ENCODE measurements at places on chromosomes 5 and 9.

- DNase-seq = no peak
Measured at GRCh38 chr9:18189871-18190670, 283.9 kb upstream of the ADAMTSL1 start.

DNA sequence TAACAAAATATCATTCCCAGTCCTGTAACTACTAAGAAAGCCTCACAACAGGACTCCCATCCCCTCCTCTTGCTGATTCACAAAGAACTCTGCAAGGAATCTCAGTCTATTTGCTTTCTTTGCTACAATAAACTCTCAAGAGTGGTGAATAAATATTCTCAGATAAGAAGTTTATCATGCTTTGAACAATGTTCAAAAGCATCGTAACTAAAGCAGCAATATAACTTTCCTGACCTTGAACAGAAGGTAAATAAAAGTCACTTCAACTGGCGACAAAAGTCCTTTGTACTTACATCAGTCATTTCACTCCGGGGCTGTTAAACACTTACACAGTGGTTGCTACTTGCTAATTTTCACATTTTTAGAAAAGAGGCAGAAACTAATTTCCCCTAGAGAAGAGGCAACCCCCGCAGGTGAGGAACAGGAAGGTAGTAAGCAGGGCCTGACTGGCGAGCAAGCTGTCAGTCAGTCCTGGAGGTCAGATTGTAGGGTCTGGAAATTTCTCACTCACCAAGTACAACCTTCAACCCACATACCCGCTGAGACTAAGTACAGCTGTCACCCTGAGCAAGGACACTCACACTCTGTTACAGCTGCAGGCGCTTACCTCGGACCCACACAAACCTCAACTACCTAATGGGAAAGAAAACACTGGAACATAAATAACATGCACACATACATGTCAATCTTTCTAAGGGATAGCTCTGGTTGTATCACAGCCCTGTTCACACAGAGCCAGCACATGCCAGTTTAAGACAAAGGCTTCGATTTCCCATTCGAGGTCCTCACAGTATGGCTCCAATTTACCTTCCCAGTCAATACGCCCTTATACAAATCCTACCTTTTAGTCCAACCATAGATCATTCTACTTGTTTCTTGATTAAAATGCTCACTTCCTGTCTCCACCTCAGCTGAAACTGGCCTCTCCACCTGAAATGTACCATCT lies 104.6 kb upstream of the RETREG1 start:
- DNase-seq = no peak

DNA sequence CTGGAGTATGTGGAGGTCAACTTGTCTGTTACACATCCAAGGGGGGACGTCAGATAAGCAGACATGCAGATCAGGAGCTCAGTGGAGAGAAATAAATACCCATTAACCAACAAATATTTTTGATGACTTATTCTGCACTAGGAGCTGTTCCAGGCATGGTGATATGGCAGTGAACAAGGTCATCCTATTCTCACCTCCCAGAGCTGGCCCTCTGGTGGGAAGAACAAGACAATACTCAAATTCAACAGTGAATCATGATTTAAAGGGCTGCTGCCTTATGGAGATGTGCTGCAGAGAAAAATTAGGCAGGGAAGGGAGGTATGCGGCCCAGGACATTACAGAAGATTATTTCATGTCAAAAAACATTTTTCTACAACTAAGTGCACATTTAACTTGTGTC lies 36.5 kb downstream of the SYK start:
- no peak for DNase-seq

DNA sequence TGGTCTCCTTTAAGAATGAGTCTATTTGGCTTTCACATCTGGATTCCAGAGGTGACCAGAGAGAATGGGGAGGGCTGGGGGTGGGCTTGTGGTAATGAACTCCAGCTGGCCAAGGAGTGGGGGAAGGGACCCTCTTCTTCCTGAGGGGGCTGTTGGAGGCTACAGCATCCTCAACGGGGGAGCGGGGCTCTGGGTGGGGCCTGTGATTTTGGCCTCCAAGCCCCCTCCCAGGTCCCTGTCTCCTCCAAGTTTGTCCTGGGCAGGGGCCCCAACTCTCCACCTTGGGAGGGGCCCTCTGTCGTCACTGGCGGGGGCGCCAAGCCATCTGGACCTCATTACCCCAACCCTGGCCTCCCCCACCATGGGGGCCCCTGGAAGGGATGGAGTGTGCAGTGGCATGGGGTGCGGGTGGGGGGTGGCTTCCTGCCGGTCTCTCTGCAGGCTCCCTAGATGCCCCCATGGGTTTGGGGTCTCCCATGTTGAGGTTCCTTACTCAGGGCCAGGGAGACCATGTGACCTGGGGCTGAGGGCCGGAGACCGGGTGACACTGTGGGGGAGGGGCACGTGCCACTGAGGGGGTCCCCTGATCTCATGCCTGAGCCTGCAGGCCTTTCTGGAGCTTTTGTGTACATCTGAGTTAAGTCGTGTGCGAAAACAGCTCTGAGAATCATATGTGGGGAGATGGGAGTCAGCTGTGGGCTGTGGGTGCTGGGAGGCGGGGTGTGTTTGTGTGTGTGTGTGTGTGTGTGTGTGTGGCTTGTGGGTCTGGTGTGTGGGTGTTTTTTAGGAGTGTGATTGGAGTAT lies 32.4 kb downstream of the GOLGA2 start:
- DNase-seq = no peak

GRCh38 chr5:76672242-76672641 lies 43.7 kb upstream of the F2R start:
- DNase-seq = no peak

DNA sequence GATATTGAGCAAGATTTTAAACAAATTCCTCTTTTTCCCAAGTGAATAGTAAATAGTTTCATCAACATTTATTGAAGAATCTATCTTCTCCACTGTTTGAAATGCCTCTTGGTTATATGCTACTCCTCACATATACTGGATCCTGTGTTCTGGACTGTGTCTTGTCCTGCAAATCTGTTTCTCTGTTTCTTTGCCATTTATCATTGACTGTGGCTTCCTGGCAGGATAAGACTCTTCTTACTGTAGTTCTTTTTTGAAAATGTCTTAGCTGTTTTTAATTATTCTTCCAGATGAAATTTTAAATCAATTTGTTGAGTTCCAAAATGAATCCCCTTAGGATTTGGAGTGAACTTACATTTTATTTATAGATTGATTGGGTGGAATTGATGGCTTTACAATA lies 27.8 kb downstream of the RALGPS1 start:
- DNase-seq = no peak

DNA sequence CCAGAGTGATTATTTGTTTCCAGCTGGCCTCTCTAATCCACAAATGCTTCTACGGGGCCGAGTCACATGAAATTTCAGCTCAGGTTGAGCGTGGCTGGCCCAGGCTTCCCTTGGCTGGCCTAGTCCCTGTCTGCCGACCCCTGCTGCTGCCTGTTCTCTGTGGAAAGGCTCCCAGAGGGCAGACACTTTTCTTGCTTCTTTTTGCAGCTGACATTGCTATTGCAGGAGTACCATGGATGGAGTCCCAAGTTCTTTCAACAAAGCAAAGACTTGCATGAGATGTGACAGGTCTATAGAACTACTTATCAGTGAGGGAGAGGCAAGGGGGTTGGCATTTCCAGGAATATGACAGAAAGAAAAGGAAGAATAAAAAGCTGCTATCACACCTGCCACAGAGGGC lies 287.4 kb upstream of the ARRDC3 start:
- DNase-seq = no peak

DNA sequence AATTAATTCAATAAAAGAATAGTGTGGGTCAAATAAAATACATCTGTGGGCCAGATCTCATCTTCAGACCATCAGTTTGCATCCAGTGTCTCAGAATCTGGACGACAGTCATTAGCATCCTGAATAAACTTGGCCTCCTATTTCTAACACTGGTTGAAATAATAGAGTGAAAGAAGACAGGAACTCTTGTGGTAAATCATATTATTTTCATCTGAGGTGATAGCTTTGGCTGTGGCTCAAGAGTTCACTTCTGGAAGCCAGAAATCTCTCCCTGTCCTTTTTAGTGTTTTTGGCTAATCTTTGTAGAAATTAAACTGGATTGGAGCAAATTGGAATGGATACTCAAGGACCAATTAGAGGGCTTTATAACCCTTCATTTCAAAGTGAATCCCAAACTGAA lies 63.4 kb upstream of the HMHB1 start:
- DNase-seq = no peak

DNA sequence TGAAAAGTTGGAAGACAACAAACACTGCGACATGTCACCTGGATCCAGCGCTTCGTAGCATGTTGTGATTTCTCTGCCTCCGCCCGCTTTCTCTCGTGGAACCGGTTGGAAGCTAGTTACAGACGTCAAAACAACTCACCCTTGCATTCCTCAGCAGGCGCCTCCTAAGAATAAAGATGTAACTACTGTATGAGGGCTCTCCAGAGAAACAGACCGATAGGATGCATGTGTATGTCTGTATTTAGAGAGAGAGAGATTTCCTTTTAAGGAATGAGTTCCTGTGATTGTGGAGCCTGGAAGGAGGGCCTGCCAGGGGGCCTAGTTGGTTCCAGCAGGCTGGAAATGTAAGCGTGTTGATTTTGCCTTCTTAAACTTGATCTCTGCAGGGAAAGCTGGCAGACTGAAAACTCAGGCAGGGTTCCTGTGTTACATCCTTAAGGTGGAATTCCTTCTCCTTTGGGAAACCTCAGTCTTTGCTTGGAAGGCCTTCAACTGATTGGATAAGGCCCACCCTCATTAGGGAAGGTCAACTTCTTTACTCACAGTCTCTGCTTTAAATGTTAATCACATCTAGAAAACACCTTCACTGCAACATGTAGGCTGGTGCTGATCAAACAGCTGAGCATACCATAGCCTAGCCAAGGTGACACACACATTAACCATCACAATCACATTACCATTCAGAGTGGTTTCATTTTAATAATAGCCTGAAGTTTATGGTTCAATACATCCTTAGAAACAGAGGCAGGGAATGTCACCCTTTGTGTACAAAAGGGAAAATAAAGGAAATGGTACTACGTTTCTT lies 163.8 kb downstream of the SYK start:
- no peak for DNase-seq

GRCh38 chr5:592158-592557 lies 20.0 kb upstream of the CEP72 start:
- DNase-seq = peak; percentile 63

- peak; percentile 12 for DNase-seq
Measured at GRCh38 chr5:145484158-145484557, 351.0 kb downstream of the PRELID2 start.

- DNase-seq = no peak
Measured at GRCh38 chr5:14505310-14506139, 76.1 kb upstream of the OTULINL start.

- DNase-seq = no peak
Measured at GRCh38 chr5:118891252-118891651, 97.1 kb downstream of the DTWD2 start.

DNA sequence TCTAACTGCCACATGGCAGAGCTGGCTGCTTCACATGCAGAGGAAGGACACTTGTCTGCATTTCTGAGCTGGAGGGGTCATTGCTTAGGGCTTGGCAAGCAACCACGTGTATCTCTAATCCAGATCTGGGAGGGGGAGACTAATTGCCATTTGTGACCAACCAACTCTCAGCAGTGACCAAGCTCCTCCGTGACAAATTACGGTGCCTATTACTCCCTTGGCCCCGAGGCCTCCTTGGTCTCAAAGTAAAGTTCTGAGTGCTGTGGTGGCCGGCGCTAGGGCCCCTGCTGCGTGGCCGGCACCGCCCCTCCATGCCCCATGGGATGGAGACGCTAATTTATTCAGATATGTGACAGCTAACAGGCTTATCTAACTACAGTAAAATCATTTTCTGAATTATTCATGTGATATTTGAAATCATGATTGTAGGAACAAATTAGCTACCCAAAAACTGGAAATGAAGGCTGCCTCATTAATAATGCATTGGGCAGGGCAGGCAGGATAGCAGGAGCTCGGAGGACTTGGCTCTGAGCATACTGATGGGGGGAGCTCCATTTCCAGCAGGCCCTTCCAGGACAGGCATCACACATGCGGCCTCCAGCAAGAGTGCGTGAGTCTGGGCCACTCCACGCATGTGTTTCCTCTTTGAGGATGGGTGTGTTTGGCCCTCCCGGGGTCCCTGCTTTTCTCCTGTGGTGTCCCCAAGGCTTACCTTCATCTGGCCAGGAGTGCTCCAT lies 67.7 kb downstream of the C5orf15 start:
- DNase-seq = no peak

- peak; percentile 87 for DNase-seq
Measured at GRCh38 chr5:170597109-170597751, 93.4 kb downstream of the KCNIP1 start.

GRCh38 chr5:167217097-167217743 lies 1074.2 kb upstream of the WWC1 start:
- DNase-seq = no peak

DNA sequence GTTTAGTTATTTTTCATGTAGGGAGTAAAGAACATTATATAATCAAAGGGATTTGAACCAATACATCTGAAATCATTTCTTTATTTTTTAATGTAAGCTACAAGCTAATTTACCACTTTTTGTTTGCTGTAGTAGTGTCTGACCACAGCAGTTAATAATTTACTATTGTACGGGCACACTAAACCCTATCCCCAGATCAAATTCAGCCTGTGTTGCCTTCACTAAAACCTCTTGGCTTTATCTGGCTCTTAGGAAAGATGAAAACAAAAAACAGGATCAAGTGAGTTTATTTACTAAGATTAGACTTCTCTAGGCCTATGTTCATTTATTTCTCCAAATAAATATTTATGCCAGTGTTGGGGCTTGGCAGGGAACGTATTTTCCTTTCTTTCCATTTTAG lies 384.1 kb downstream of the EBF1 start:
- no peak for DNase-seq

- no peak for DNase-seq
Measured at GRCh38 chr5:132422720-132423437, 53.4 kb downstream of the SLC22A5 start.

DNA sequence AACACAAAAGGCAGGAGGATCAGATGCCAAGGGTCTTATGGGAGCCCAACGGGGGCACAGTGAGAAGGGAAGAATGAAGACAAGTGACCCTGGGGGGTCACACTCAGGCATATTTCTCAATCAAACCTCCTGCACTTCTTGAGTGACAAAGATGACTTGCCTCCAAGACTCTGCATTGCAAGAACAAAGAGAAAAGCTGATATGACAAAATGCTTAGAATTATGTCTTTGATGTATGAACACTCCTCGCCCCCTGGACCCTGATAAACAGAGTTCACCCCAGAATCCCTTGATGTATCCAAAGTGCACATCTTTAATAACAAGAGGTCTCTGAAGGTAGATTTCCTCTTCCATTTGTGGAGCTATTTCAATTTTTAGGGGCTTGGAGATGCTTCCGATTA lies 146.5 kb downstream of the C5orf15 start:
- DNase-seq = no peak

GRCh38 chr5:176167800-176168199 lies 70.4 kb upstream of the SIMC1 start:
- DNase-seq = no peak

GRCh38 chr9:101418518-101419430 lies 16.8 kb downstream of the ALDOB start:
- DNase-seq = no peak

All from SW480 (cell line).